ENCODE measurements at places on chromosomes 3 and 15.

DNA sequence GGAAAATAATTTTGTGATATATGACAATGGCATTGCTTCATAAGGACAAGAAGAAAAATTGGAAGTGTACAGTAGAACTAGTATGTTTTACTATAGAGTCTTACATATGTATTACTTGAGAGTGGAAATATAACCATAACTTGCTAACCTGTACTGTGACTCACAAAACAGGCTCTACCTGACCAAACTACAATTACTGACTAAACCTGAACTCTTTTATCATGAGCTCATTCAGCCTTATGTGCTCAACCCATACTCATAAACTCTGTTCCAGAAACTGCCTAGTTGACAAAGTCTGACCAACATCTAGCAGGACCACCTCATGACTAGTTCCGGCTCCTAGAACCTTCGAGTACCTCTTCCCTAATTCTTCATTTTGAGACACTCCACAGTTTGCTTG, 6.3 kb downstream of the CDIN1 start:
- DNase-seq, result no peak

GRCh38 chr15:32966512-32966911, 228.0 kb downstream of the FMN1 start:
- DNase-seq, result no peak

DNA sequence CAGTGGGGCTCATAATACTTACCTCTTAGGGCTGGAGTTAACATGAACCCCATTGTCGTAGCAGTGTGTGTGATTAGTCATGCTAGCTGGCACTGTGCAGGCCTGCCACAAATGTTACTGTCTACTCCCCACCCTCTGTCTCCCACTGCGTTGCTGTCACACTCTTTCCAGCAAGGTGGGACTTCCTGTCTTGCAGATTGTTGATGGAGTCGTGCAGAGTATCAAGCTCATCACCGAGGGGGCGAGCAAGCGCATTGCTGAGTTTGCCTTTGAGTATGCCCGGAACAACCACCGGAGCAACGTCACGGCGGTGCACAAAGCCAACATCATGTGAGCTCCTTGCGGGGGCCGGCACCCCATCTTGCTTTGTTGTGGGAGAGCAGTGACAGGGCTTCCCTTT, 12.9 kb downstream of the IDH3A start:
- no peak for DNase-seq

GRCh38 chr3:136787349-136787748, 31.6 kb upstream of the SLC35G2 start:
- DNase-seq, result no peak

DNA sequence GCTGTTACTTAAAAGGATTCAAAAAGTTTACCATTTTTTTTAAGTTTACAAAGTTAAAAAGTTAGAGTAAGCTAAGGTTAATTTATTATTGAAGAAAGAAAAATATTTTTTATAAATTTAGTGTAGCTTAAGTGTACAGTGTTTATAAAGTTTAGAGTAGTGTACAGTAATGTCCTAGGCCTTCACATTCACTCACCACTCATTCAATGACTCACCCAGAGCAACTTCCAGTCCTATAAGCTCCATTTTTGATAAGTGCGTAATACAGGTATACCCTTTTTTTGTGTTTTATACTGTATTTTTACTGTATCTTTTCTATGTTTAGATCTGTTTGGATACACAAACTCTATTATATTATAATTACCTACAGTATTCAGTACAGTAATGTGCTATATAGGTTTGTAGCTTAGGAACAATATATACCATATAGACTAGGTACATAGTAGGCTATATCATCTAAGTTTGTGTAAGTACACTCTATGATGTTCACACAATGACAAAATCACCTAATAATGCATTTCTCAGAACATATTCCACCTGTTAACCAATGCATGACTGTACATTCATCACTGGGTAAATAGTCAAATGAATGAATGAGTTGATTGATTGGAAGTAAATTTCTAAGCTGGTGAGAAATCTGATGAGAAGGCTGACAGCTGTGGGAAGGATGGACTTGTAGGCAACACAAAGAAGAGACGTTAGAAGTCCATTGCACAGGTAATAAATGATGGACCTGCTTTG, 95.2 kb upstream of the CDIN1 start:
- no peak for DNase-seq

DNA sequence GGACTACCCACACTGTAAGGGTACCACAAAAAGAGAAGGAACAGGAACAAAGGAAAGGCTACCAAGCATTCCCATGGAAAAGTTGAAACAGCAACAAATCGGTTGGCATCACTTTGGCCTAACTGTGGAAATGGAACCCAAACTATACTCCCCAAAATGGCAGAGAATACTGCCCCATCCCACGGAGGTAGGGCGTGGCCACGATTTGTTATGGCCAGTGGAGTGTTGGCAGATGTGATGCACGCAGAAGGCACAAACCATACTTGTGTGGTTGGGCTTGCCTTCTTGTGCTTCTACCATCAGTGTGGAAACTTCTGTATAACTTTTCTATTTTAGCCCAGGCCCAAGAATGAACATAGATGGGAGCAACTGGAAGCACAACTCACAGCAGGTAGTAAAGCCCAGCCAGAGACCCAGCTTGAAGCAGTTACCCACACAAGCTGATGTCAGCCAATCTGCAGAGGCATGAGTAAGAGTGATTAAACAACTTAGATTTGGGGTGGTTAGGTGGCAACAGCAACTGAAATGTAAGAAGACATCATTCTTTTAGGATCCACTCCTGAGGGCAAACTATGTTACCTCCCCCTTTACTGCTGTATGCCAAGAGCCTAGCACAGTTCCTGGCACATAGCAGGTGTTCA, 64.1 kb downstream of the BTD start:
- DNase-seq, result no peak

GRCh38 chr15:55402707-55403106, 5.5 kb downstream of the CCPG1 start:
- DNase-seq, result no peak

DNA sequence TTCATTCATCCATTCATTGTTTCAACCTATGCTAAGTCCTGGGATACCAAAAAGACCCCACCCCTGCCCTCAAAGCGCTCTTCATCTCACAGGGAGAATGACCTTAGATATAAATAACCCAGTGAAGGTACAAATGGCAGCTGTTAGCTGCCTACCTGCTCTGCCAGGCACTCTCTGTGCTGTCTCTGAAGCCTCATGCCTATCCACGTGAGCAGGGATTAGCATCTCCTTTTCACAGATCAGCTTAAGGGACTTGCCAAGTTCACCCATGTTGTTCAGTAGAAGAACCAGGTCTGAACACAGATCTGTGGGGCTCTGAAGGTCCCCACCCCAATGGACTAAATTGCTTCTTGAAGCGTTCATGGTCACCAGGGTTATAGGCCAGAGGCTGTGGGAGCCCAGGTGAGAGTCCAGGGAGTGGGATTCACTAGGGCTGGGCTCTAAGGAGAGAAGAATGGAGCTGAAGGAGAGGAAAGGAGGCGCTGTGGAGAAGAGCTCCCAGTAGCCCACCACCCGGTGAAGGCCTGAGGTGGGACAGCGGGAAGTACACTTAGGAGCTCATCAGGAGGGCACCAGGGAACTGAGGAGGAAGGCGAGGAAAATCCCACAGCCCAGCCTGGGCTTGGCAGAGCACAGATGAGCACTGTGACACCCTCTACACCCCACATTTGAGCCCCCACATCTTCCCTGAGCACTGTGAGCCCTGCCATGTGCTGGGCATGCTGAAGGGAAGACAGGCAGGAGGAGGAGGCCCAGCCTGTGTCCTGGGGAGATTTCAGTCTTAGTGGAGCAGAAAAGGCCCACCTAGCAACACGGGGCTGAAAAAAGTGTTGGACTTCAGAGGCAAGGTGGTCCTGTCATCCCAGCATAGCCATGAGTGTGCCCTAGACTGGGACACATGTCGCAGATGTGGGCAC, 20.4 kb downstream of the RBP1 start:
- DNase-seq, result no peak

DNA sequence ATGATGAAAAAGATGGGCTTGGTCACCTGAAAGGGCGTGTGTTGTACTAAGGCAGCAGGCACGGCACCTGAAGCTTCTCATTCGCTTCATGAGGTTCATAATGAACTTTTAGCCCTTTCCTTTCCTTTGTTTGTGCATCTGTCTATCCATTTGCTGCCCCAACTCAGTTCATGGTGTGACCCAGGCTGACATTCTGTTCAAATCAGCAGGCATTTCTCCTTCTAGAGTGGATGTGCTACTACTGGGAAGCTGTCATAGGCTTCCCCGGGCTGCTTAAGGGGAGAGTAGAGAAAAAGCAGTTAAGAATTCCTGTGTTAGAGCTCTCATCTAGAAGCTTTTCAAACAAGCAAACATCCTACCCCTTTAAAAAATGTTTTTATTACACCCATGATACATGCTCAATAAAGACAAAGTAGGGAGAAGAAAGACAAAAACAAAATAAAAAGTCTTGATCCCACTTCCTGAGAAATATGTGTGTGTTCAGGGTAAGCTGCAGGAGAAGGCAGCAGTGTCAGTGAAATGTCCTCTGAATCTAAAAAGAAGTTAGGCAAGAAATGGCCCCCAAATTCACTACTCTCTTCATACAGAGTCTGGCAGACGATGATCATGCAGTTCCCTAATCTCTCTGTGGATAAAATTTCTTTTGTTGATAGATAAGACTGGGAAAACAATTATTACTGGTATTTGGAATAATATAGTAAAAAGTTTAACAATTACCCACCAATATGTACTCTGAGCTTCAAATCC, 136.9 kb upstream of the PFN2 start:
- DNase-seq, result no peak

GRCh38 chr3:14121859-14122258, 2.8 kb downstream of the CHCHD4 start:
- DNase-seq, result no peak

DNA sequence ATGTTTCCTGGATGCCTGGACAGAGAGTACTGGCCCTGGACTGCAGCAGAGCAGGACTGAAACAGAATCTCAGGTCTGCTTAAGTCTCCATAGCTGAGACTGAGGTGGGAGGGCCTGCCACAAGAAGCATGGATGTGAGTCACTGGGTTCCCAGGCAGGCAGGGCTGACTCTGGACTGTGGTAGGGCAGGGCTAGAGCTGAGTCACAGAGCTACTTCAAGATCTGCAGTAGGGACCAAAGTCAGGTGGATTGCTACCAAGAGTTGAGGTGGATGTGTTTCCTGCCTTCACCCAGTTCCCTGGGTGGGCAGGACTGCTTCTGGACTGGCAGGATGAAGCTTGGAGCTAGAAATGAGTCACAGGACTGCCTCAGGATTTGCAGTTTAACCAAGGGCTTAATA, 282.9 kb downstream of the AGBL1 start:
- no peak for DNase-seq

DNA sequence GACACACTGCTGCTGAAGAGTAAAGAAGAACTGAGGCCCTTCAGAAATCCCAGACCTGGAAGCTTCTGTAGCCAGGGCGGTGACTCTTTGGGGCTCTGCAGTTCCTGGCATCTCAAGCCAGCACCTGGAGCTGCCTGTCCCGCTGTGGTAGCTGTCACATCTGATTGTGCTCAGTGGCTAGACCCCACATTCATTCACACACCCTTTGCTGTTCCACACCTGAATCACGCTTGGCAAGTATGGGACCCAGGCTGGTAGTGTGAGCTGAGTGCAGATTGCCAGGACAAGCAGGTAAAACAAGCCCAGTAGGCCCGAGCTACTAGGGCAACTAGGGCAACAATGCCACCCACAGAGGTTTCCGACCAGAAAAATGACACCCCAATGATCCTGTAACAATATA, 218.2 kb downstream of the VGLL3 start:
- no peak for DNase-seq

DNA sequence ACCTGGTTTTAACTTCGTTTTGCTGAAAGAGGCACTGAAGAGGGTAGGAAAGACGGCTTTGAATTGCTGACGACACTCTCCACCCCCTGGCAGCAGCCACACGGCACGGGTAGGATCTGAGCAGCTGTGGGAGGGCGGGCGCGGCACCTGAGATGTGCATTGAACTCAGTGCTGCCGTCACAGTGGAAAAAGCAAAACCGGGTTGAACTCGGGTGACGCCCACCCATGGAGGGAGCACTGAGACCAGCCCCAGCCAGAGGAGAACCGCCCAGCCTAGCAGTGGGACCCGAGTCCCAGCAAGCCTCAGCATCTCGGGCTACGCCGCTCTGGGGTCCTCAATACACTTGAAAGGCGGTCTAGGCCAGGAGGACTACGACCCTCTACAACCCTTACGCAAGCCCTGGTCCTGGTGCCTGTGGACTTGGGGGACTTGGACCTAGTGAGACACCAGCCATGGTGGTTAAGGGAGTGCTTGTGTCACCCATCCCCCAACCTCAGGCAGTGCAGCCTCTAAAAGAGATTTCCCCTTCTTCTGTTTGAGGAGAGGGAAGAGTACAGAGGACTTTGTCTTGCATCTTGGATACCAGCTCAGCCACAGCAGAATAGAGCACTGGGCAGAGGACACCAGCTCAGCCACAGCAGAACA, 50.0 kb upstream of the RPL35A start:
- DNase-seq, result no peak

GRCh38 chr15:29208352-29208751, 61.3 kb downstream of the NSMCE3 start:
- no peak for DNase-seq

- no peak for DNase-seq
Observed at GRCh38 chr3:56860939-56861338, 59.2 kb upstream of the ARHGEF3 start.

- DNase-seq, result no peak
Observed at GRCh38 chr3:112640276-112640929, 540 bp downstream of the CCDC80 start.

GRCh38 chr3:193301433-193301832, 60.4 kb downstream of the PLAAT1 start:
- DNase-seq, result no peak

- no peak for DNase-seq
Observed at GRCh38 chr3:47892286-47893040, 89.5 kb downstream of the DHX30 start.

GRCh38 chr15:38662033-38662802, 97.6 kb upstream of the RASGRP1 start:
- DNase-seq, result no peak

GRCh38 chr3:43091481-43091880, 14.4 kb downstream of the POMGNT2 start:
- DNase-seq, result no peak

GRCh38 chr3:47310391-47310790, 27.6 kb downstream of the KLHL18 start:
- DNase-seq, result no peak

DNA sequence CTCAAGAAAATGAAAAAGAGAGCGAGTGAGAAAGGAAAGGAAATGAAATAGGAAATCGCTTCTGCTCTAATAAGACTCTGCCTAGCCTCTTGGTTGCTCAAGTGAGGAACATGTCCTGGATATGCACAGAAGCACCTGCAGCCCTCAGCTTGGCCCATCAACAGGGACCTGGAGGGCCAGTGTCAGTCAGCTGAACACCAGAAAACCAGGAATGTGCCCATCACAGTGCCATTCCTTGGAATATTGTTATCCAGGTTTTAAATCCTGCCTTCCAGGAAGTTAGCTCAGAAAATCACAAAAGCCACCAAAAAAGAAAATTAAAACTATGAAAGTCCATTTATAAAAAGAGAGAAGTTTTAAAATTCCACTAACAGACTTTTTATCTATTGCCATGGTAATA, 173.4 kb upstream of the TPM1 start:
- no peak for DNase-seq
